T47D (cell line): ENCODE measurements at places on chromosomes 12 and 14.
A peak's percentile ranks its signal among the peaks of the same experiment; 100 is the strongest.

DNA sequence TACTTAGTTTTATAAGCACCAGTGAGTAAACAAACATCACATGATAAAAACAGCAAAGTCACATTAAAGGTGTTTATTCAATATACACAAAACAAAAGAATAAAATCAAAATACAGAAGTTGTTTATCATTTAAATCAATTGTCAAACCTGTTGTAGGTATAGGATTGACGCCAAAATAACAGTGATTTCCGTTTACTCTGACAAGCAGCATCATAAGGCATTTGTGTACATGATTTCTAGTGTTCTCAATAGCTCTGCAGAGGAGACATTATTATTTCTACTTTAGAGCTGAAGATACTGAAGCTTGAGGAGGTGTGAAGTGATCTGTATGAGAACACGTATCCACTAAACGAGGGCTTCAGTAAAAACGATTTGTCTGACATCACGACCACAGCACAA is 171.9 kb downstream of the CCDC59 start:
- DNase-seq: peak; percentile 25

GRCh38 chr12:108804271-108804953 is 53.0 kb downstream of the SSH1 start:
- no peak for DNase-seq

- no peak for DNase-seq
Measured at GRCh38 chr14:21352587-21352986, 31.2 kb downstream of the SUPT16H start.

GRCh38 chr14:49187799-49188198 is 398.4 kb downstream of the RPS29 start:
- no peak for DNase-seq

DNA sequence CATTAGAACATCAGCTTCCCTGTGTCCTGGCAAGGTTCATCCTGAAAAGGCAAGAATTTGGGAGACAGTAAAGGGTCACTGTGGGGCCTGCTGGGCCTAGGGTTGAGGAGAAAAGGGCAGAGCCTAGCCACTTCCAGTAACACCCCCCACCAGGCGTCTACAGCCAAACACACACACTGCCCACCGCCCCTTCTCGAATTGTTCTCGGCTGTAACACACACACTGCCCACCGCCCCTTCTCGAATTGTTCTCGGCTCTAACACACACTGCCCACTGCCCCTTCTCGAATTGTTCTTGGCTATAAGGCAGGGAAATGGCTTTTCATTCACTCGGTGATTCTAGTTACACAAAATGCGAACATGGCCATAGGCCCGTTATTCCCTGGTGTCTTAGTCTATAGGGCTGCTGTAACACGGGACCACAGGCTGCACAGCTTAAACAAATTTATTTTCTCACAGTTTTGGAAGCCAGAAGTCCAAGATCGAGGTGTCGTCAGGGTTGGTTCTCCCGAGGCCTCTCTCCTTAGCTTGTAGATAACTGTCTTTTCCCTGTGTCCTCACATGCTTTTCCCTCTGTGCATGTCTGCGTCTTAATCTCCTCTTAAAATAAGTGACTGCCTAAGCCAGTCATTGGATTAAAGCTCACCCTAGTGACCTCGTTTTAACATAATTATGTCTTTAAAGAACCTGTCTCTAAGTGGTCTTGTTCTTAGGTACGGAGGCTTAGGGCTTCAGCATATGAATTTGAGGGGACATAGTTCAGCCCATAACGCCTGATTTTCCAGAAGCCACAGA is 171.0 kb downstream of the ADGRD1 start:
- DNase-seq: no peak

DNA sequence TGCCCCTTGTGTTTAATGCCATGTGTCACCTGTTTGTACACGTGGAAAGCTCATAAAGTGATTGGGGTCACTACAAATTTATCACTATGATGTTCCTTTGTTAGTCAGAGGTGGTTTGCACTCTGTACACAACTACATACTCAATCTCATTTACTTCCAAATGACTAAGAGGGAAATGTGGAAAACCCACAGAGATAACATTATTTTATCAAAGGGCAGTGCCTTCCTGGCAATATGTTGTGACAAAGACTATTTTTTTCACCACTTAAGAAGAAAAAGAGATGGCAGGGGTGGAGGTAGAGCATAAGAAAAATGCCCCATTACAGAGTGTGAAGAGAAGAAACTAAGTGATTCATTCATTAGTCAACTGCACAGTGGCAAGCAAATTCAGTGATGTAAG is 1064.1 kb upstream of the FLRT2 start:
- no peak for DNase-seq

DNA sequence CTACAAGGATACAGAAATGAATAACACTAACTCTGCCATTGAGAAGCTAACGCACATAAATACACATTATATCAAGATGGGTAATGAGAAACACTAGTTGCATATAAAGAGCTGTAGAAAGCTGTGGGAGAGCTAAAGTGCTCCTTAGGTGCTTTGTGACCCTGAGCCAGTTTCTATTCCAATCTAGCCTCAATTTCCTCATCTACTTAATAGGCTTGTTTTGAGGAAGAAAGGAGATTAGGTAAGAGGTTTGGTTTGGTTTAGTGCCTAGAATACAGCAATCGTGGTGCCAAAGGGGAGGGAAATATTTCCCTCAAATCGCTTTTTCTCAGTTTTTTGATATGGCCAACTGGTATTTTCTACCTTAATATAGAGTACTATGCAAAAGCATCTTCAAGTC is 994 bp downstream of the SRP54 start:
- DNase-seq: no peak

- DNase-seq: peak; percentile 88
Measured at GRCh38 chr12:121811434-121812319, 7.9 kb downstream of the SETD1B start.

DNA sequence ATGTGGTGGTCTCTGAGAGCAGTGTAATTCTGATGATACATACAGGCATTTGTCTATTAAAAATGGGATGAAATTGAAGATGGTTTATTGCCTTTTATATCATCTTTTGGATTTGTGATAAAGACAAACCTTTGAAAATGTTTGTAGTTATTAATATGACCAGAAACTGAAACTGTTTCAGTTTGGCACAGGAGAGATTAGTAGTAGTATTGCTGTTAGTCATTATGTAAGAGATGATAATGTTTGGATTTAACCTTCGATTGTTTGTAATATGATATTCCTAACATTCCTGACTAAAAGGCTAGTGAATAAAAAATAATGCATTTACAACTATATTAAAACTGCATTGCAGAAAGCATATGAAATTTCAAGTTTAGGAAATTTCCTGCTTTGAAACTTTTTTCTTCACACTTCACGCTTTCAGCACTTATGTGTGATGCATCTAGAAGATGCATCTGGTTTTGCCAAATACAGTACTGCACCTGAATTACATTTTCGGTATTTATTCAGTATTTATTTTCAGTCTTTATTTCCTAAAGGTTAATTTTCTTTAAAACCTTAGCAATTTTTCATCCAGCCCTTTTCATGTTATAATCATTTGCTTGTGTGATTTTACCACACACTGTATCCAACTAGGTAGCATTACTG is 25.5 kb downstream of the ADIPOR2 start:
- DNase-seq: no peak

DNA sequence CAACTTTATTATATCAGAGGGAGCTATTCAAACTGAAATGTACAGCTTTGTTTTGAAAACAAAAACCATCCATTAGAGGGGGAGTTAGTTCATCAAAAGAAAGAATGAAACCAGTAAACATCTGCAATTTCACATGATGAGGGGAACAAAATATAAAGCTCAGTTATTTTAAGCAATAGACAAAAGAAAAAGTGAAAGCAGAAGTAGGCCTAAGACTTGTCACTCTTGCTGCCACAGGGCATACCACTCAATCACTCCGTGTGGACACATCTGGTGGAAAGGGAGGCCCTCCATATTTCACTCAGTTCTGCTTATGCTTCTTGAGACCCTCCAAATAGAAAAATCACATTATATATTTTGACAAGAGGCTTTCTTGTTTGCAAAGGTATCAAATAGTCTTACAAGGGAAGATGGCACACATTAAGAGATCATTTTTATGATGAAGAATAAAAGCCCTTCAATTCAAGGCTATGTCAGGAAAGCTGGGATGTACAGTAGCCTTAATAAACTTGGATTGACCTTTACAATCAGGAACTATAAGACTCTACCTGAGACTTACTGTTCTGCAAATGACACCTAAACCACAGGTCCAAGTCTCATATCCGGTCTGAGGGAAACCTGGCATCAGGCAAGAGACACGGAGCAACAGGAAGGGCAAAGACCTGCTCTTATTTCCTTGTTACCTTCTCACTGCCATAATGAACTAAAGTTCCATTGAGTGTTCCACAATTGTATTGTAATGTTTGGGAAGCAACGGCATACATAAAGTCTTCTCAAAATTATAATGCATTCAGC is 222.5 kb upstream of the GRIP1 start:
- no peak for DNase-seq

DNA sequence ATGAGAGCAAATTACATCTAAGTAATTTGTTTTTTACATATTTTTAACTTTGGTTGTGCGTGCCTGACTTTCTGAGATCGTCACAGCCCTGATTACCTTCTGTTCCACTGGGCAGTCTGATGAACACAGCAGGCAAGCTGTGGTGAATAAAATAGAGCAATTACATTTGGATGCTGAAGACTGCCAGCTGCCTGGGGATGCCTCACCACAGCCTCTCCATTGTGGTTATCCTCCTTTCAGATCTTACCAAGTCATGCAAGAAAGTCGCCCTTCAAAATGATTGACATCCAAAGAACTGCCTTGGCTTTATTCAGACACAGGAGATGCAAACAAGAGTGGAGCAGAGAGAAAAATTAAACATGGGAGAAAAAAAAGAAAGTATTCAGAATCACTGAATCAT is 456.6 kb upstream of the TMPO start:
- DNase-seq: no peak

DNA sequence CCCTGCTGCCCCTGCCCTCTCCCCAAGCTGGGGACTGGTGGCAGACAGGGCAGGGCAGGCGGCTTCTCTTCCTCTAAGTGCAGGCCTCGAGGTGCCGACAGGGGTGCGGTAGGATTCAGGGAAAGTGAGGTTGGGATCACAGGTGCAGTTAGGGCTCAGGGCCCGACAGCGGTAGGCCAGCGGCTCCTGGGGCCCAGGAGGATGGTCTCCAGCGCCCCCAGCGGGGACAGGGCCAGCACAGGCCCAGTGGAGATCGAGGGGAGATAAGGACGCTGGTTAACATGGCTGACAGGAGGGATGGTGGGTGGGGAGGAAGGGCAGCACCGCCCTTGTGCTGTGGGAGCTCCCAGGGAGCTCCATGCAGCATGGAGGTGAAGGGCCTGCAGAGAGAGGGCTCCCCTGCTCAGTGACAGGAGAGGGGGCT is 935 bp upstream of the CRIP1 start:
- peak; percentile 84 for DNase-seq

- DNase-seq: no peak
Measured at GRCh38 chr12:106417926-106418910, 60.7 kb downstream of the POLR3B start.

GRCh38 chr12:123482876-123483275 is 24.9 kb downstream of the SNRNP35 start:
- DNase-seq: no peak

- DNase-seq: no peak
Measured at GRCh38 chr12:7137908-7138307, 7.7 kb downstream of the CLSTN3 start.

- no peak for DNase-seq
Measured at GRCh38 chr12:24118668-24119067, 169.2 kb upstream of the SOX5 start.

DNA sequence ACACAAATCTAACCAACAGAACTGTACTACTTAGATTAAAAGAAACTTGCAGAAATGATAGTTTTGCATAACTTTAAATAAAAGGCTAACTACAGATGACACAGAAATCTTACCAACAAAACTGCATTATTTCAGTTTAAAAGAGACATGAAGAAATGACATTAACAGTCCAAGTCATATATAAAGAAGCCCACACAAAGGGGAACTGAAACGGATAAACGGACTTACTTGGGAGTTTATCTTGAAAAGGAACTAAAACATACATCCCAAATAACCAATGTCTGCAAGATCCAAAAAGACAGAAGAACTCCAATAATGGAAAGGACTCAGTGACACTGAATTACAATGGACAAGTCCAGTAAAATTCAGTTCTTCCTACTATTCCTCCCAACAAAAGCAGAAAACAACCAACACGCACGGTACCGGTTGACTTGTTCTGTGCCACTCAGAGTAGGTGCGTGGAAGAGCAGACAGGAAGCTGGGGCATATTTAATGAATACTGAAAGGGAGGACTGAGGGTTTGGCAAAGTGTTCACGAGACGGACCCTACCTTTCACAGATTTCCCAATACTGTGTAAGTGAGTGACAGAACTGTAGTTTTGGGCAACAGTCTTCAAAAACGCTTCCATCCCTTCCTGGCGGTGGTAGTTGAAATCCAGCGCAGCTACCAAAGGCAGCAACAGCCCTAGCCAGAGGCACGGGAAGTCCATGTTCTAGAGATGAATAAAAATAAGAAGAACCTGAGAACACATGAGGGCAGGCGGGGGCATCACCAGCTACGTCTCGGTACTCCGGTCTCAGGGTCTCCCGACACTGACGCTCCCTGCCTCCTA is 627 bp downstream of the CPM start:
- peak; percentile 33 for DNase-seq
